ENCODE measurements at places on chromosomes 5 and 9.

DNA sequence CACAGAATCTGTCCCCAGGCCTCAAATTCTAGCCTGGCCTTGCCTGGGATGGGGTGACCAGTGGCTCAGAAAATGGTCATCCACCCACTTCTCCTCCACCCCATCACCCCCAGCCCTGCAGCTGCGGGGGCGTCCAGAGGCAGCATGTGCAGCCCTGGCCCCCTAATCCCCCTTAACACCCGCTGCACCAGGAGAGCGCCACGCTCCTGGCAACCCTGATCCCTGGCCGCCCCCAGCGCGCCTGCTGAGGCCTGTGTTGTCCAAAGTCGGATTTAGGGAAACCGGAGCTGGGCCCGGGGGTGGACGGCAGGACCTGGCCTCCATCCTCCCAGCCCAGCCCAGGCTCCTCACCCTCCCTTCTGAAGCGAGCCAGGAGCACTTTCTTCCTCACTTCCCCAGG lies 22.0 kb downstream of the NR5A1 start:
- DNase-seq, result no peak

GRCh38 chr5:93331863-93332262 lies 249.2 kb downstream of the NR2F1-AS1 start:
- DNase-seq, result no peak

- no peak for DNase-seq
These were observed 142.1 kb upstream of the POU5F2 start for GRCh38 chr5:93883459-93883858.

- no peak for DNase-seq
These were observed 289.3 kb downstream of the KIAA0825 start for GRCh38 chr5:94329115-94329514.

- no peak for DNase-seq
These were observed 182.9 kb downstream of the AOPEP start for GRCh38 chr9:94909250-94909894.

GRCh38 chr9:136052472-136052880 lies 42.6 kb downstream of the NACC2 start:
- DNase-seq, result no peak

DNA sequence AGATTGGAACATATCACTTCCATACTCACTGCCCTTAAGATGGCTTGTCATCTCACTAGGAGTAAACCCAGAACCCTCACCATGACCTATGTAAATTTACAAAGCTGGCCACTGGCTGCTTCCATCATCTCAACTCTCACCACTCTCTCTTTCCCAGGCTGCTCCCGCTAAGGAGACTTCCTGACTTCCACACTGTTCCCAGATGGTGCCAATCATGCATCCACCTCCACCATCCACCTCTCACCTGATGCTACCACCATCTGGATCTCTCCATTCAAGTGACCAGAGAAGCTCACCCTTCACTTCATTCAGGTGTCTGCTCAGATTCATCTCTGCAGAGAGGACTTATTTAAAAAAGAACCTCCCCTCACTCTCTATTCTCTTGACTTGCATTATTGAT lies 91.3 kb downstream of the HTR4 start:
- DNase-seq, result no peak

DNA sequence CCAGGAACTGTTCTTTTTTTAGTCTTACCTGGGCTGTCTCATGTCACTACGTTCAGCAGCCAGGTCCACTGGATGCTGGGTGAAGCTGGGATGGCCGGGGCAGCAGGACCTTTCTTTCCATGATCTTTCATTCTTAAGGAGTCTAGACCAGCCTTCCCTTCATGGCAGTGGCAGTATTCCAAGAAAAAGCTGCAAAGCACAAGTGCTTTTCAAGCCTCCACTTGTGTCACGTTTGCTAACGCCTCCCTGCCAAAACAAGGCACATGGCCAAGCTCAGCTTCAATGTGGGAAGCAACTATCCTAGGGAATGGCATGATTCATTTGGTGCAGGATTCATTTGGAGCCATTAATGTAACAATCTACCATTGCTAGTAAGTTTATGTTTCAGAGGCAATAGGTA lies 94.8 kb downstream of the RCL1 start:
- DNase-seq, result no peak

DNA sequence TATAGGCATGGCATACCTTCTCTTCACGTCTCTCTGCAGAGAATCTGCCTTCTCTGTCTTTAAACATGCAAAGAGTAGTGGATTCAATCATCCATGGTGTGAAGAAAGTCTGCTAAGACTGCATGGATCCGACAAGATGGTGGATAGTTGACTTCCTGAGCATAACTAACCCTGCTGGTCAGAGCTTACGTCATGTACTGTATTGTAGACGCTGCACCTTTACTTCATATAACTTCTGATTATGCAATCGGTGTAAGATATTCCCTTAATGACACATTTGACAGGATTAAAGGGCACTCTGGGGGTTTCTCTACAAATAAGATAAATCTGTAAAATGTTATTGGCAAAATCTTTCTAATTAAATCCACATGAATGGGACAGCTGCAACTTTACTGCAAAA lies 240.3 kb upstream of the NREP start:
- DNase-seq, result no peak

DNA sequence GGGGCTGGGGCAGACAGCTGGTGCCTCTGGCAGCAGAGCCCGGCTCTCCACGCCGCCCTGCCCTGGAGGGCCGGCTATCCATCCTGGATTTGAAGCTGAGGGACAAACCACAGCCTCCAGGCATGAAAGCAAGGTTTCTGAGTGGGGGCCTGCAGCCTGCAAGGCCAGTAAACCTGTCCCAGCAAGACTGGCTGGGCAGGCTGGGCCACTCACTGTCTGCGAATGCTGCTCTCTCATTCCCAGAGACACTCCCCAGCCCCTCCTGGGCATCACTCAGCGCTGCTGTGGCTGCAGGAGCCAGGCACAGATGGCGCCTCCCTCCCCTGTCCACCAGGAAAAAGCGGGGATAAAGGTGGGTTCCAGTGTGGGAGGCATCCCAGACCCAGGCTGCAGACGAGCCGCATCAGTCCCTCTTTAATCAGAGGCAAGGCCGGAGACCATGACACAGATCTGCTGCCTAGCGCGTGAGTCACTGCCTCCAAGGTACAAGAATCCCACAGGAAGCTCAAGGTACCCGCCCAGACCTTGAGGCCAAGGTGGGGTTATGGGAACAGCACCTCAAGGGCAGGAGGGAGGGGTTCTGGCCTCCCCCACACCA lies 118.0 kb downstream of the VAV2 start:
- DNase-seq, result no peak

DNA sequence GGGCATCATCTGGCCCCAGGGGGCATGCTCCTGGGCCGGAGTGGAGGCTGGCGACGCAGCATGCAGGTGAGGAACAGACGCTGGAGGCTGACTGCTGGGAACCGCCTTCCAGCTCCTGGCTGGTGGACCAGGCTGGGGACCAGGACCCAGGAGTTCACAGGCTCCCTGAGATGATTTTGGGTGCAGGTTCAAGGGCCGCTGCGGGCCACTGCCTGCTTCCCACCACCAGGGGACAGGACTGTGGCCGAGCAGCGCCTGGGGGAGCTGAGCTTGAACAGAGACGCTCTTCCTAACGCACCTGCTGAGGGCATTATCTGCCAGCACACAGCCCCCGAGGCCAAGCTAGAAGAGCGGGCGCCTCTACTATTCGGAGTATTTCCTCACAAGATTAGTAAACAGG lies 132.1 kb upstream of the RAPGEF1 start:
- no peak for DNase-seq

GRCh38 chr9:134568116-134568515 lies 73.5 kb upstream of the COL5A1 start:
- no peak for DNase-seq

GRCh38 chr5:116675626-116675910 lies 100.9 kb upstream of the SEMA6A start:
- no peak for DNase-seq

DNA sequence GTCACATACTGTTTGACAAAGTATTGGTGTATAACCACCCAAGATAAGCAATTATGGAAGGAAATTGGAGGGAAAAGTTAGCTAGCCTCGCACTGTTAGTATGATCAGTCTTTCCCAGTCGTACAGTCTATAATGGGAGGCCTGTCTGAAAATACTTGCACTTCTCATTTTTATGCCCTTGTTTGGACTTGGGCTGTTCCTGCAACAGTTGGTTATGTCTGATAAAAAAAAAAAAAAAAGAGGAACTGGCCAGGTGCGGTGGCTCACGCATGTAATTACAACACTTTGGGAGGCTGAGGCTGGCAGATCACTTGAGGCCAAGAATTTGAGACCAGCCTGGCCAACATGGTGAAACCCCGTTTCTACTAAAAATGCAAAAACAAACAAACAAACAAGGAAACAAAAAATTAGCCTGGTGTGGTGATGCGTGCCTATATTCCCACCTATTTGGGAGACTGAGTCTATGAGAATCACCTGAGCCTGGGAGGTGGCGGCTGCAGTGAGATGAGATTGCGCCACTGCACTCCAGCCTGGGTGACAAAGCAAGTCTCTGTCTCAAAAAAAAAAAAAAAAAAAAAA lies 58.3 kb upstream of the ANKRD33B start:
- no peak for DNase-seq

DNA sequence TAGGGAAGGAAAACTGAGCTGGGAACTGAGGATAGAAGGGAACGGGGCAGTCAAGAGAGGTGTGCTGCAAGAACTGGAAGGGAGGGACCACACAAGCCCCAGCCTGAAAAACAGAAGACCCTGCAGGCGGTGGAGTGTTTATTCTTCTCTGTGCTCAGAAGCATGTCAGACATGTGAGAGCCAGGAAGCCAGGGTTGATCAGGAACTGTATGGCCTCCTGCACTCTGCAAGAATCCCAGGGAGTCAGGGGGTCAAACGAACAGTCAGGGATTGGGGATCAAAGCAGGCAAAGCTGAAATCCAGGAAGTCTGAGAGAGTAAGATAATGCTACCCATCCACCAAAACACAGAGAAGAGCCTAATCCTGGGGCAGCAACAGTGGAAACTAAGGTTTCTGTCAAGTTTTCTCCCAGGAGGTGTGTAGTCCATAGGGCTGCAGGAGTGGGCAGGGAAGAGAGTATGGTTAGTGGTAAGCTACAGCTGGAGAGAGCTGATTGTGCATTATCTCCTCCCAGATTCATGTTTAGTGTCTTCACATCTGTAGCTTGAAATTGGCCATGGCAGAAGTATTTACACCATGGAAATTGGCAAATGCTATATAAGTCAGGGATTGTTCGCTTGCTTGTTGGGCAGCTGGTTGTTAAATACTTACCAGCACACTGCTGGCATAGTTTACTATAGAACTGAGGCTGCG lies 115.4 kb upstream of the SLC44A1 start:
- DNase-seq, result no peak

- DNase-seq, result no peak
These were observed 92.2 kb upstream of the MAMDC2 start for GRCh38 chr9:69951411-69951810.

- DNase-seq, result no peak
These were observed 36.1 kb upstream of the JADE2 start for GRCh38 chr5:134489227-134489944.

DNA sequence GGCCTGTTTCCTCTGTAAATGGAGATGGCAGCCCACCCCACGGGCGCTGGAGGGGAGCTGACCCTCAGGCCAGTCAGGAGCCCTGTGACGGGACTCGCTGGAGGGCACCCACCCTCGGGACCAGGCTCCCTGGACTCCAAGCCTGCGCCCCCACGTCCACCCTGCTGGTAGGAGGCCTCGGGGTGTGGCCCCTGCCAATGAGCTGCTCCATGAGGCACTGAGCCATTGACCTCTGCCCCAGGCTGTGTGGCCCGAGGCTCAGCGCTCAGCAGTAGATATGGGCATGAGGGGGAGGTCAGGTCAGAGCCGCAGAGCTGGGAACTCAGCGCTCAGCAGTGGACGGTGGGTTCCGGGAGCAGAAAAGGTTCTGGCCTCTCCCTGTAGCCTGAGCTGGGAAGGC lies 52.3 kb upstream of the EGFL7 start:
- no peak for DNase-seq

GRCh38 chr5:168118042-168118668 lies 173.3 kb upstream of the WWC1 start:
- DNase-seq, result no peak

DNA sequence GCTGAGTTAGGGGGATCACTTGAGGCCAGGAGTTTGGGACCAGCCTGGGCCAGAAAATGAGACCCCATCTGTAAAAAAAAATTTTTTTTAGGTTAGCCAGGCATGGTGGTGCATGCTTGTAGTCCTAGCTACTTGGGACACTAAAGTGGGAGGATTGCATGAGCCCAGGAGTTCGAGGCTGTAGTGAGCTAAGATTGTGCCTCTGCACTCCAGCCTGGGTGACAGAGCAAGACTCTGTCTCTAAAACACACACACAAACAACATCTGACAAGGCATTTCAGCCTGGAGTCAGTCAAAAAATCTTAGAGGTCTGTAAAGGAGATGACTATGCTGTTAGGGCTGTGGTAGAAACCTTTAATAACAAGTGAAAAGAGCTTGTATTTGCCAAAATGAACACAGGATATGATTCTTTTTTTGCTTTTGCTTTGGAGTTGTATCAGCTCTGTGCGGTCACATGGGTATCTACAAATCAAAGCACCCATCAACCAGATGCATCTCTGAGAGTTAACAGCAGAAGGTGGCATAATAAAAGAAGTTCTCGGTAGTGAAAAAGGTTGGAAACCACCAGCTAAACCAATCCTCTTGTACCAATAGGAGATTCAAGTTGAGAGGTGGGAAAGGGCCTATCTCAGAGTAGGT lies 3.6 kb upstream of the PSMD5 start:
- no peak for DNase-seq

DNA sequence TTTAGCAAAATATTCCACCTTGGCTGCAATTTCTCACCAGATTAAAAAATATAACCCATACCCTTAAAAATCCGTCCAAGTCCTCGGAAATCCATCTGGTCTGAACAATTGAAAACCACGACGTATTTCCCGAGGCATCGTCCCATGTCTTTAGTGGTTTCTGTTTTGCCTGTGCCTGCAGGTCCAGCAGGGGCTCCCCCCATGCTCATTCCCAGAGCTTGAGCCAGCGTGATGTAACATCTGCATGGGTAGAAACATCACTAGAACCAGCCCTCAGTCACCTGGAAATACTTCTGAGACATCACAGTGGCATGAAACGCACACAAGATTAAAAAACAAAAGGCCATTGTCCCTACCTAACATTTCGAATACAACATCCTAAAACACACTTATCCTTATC lies 114.0 kb downstream of the DNAH5 start:
- DNase-seq, result no peak

- DNase-seq, result no peak
These were observed 32.2 kb downstream of the TRIO start for GRCh38 chr5:14175381-14175780.

DNA sequence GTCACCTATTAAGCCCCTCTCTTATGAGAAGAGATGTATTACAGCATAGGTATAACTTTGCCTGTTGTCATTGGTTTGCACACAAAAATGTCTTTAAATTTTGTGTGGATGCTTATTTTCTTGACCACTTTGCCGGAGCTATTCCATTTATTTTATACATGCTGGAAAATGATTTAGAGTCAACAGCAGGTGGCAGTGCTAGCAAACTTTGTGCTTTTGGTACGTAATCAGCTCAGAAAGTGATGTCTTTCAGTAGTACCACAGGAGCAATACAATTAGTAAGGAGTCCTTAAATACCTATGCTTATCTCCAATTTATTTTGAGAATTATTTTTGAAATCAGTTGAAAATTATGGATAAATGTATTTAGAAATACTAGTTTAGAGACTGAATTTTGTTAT lies 19.8 kb upstream of the NUDT12 start:
- no peak for DNase-seq

GRCh38 chr9:134666831-134667230 lies 25.2 kb downstream of the COL5A1 start:
- no peak for DNase-seq

GRCh38 chr9:108628316-108628715 lies 227.5 kb downstream of the ACTL7B start:
- no peak for DNase-seq

Data from stimulated activated CD8-positive, alpha-beta memory T cell treated with anti-CD3 and anti-CD28 coated beads, Interleukin-7, amount 100 ng/mL, for 4 hours (primary cell).